ENCODE measurements at places on chromosomes 16 and 17. TPM values are rescaled to one million over a fixed set of nuclear protein-coding genes. Genes with fewer than 3 reads are reported as not detected.

Gene COPRS
- 33.2 TPM for total RNA-seq

Gene ZNF287
- total RNA-seq, result 7.3 TPM

Gene OR3A3
- total RNA-seq, result not detected

Gene HOXB7
- 1.6 TPM for total RNA-seq

Gene PHKB
- total RNA-seq, result 39.5 TPM

Measured in activated T-cell treated with anti-CD3 and anti-CD28 coated beads, Interleukin-2, amount 50 U/mL, for 72 hours (primary cell).